Stimulated activated CD4-positive, alpha-beta T cell treated with anti-CD3 and anti-CD28 coated beads, Interleukin-2, amount 100 ng/mL, for 4 hours (primary cell): ENCODE measurements at places on chromosomes 4 and X.

- no peak for DNase-seq
These were observed 72.3 kb downstream of the GRIA3 start for GRCh38 chrX:123256378-123256777.

DNA sequence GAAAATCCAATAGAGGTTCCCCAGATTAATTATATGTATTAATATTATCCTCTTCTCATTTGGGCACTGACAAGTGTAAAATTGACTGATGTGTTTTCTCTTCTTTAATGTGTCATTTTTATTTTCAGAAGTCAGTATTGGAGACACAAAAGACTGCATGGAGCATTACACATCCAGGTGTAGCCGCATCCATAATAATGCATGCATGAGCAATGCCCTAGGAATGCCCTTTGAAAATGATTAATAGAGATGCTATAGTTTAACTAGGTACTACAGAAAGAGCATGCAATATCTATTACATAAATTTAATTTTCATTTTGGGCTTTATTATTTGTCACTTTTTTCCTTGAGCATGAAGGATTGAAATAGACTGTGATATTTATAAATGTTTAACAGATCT is 509.9 kb downstream of the SPOCK3 start:
- DNase-seq: no peak

- DNase-seq: no peak
These were observed 13.3 kb upstream of the AGA start for GRCh38 chr4:177455561-177455970.

- DNase-seq: no peak
These were observed 528.6 kb downstream of the ANKRD50 start for GRCh38 chr4:124183926-124184325.

- no peak for DNase-seq
These were observed 4.7 kb upstream of the JAKMIP1 start for GRCh38 chr4:6204871-6205566.

DNA sequence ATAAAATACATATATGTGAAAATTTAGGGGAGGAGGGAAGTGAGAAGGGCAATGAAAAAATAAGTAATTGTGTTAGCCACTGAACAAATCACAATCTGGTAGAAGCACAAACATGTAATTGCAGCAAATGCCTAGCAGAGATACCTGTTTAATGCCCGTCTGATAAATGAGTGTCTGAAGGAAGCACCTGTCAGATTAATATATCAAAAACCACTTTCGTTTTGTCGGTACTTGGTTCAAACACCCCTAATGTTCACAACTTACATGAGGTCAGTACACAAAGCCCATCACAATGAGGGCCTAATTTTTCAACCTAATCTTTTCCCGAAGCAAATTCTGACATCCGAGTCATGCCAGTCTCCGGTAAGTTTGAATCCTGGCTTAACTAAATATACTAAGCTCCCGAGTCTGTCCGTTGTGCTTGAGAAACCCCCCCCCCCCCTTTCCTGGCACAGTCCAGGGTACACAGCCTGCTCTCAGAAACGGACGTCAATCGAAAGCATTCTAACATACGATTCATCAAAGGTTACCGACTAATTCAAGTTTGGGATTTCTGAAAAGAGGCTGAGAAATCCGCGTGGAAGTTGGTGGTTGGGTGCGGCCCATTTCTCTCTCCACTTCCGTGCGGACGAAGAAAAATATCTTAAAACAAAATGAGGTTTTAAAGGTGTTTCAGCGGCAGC is 758 bp downstream of the SDAD1 start:
- no peak for DNase-seq

DNA sequence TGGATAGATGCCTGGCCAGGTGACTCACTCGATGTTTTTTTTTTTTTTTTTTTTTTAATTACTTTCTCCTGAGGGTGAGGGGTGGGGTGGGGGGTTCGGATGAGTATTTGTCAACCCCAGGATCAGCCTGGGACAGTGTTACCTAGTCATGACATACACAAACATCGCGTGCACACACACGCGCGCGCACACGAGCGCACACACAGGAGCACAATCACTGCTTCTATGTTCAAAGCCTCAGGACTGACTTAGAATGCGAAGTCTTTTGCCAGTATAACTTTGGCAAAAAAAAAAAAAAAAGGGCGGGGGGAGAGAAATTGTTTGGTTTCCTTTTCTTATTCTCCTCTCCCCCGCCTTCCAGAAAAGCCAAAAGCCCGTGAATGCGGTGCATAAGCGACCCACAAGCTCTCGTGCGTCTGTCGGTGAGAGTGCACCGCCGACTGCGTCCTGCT is 115.0 kb upstream of the TEX13C start:
- no peak for DNase-seq

DNA sequence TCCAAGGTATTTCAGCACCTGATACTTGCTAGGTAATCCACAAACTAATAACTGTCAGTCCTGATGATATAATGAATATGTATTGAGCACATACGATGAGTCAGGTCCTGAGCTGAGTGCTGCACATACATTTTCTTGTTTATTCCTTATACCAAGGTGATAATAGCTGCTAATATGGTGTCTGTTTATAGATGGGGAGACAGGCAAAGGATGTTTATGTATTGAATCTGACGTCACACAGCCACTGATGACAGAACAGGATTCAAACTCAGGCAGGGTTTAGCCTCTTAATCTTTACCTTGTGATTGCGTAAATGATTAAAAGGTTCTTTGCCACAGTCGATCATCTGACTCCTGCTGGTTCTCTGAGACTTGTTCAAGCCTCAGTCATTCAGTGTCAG is 609.9 kb upstream of the CPEB2 start:
- no peak for DNase-seq
